Right ventricle myocardium inferior (tissue), 1 donor: ENCODE measurements at places on chromosomes 11 and 22. TPM values are rescaled to one million over a fixed set of nuclear protein-coding genes. Genes with fewer than 3 reads are reported as not detected.
A peak's percentile ranks its signal among the peaks of the same experiment; 100 is the strongest.

The APOA5 gene
- not detected for total RNA-seq

The CHEK2 gene
- 1.9 TPM for total RNA-seq

The CNTF gene
- 0.70 TPM for total RNA-seq

The CDC45 gene
- 0.76 TPM for total RNA-seq

The OTOG gene
- total RNA-seq: not detected

DNA sequence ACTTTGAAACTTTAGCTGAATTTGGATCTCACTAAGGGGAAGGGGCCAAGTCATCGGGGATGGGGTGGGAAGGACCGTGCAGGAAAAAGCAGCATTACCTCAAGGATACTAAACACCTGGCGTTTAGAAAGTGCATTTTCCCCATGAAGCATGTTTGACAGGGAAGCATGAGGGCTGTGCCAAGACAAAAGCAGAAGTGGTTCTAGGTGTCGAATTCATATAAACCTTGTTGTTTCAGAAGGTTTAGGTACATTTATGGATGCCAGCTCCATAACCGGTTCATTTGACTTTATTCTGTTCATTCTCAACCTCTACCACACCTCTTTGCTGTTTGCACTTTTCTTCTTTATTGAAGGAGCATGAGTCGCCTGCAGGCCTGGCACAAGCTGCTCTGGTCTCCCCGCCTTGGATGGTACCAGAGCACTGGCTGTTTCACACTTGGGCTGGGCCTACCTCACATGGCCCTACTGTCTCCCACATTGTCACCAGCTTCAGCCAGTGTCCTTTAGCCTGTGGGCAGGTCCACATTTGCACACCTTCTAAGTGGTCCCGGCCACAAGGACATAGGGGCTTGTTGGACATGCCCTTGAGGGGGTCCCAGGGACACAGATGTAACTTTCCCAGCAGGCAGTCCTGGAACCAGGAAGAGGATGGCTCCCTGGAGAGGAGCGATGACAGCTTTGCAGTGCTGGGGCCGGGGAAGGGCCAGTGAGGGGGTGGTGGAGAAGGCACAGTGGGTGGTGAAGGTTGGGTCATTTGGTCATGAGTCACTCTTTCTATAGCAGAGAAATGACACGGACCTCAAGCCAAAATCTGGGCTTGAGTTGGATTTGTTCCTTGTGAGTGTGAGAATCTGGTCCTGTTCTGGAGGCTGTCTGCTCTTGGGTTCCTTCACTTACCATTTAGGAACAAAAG, 3.2 kb upstream of the ST14 start:
- no peak for DNase-seq

- DNase-seq: no peak
Observed at GRCh38 chr11:9516113-9516512, 55.3 kb downstream of the ZNF143 start.

The POU2F3 gene
- 0.19 TPM for total RNA-seq

The DTX4 gene
- 2.1 TPM for total RNA-seq

The OR2AG2 gene
- total RNA-seq: not detected

The OOSP4A gene
- total RNA-seq: not detected

The RAB3IL1 gene
- total RNA-seq: 14.0 TPM

GRCh38 chr11:55819330-55819729, at the start of gene OR5D18:
Gene OR5D18 (plus strand): TSS chr11:55819630. CDS start chr11:55819630, 0 bp downstream.
- no peak for DNase-seq

The IL18 gene
- 1.8 TPM for total RNA-seq

The C11orf65 gene
- total RNA-seq: 0.43 TPM

GRCh38 chr11:67271205-67271540, 4.9 kb downstream of the GRK2 start:
- no peak for DNase-seq

DNA sequence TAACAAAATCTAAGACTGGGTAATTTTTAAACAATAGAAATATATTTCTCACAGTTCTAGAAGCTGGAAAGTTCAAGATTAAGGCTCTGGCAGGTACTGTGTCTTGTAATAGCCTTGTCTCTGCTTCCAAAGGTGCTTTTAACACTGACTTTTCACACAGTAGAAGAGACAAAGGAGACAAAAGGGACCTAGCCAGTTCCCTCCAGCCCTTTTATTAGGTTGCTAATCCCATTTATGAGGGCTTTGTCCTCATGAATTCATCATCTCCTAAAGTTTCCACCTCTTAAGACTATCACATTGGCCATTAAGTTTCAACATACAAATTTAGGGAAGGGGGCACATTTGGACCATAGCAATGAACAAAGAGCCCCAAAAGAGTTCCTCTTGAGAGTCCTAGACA, 40.7 kb downstream of the FAM181B start:
- no peak for DNase-seq

The DCDC1 gene
- 0.19 TPM for total RNA-seq

The SIRT3 gene
- 39.7 TPM for total RNA-seq

The CATSPER1 gene
- total RNA-seq: not detected

GRCh38 chr11:70642266-70642665, 243.9 kb downstream of the CTTN start:
- DNase-seq: no peak

The PDE3B gene
- total RNA-seq: 4.5 TPM

The SYT12 gene
- 0.32 TPM for total RNA-seq

DNA sequence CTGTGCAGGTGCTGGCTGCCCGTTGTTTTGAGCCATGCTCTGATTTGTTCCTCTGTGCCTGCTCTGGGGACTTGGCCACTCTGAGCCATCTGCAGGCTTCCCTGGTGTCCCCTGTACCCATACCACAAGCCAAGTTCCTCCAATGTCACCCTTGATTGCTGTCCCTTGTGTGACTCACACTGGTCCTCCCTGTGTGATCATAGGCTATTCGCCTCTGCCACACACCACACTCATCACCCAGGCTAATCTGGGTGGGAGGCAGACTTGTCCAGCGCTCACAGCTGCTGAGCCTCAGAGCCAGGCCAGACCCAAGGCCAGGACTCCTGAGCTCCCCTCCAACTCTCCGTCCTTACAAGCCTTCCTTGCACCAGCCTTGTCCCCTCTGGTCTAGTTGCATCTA, 31.7 kb downstream of the IGF2 start:
- DNase-seq: no peak

- DNase-seq: no peak
Observed at GRCh38 chr22:30186510-30186909, 60.0 kb downstream of the LIF start.

The CASP1 gene
- 11.9 TPM for total RNA-seq

GRCh38 chr11:62881579-62882430, 1.1 kb downstream of the SLC3A2 start:
- DNase-seq: peak; percentile 95

DNA sequence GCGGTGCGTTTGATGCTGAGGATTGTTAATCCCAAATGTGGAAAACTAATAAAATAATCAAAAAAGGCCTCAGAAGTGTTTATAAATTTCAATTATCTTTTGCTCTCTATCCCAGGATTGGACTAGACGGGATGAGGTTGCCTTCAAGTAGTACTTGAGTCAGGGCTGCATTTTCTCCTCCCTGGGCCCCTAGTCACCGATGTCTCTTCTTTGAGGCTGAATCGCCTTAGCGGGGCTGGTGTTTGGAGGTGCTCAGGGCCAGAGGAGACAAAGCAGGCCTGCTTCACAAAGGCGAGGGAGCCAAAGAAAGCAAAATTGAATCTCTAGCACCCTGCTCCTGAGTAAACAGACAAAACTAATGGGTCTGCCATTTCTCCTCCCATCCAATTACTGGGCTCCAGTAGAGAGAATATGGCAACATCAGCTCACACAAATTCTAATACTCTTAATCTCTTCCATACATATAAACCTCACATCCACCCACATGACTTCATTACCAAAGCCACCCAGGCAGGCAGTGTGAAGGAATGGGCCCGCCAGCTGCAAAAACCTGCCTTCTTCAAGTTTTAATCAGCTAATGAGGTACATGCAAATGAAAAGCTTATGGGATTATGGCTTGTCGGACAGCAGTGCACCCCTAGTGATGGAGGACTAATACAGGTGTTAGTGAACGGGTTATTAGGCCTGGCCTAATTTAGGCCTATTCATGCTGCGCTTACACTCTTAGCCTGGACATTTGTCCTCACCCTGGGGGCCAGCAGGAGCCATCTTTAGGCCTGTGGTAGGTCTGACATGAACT, 52.7 kb upstream of the HTATIP2 start:
- DNase-seq: no peak

DNA sequence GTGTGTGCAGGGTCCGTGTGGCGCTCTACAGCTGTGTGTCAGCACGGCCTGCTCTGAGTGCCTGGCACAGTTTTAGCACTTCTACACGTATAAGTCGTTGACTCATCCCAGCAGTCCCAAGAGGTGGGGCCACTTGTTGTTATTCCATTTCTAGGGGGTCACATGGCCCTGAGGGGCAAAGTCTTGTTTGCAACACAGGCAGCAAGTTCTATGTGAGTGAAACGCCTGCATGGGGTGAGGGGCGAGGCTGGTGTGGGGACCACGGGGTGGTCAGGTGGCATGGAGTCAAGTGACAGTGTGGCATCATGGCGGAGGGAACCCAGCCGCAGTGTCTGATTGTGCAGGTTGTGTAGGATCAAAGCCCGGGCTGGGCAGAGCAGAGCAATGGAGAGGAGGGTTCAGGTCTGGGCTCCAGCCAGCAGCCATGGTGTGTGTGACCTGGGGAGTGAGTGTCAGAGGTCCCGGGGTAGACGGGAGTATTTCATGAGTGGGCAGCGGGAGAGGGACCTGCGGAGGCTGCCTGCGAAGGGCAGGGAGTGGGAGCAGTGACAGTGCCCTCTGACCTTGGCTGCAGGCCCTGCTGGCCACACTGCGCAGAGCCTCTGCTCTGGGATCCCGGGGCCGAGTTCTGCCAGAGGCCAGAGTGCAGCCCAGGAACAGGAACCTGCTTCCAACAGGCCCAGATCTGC, 27.9 kb downstream of the SHANK3 start:
- DNase-seq: peak; percentile 18

- no peak for DNase-seq
Observed at GRCh38 chr22:29049655-29050263, 11.9 kb downstream of the C22orf31 start.

GRCh38 chr11:118953265-118953664, 2.8 kb upstream of the UPK2 start:
- no peak for DNase-seq

- no peak for DNase-seq
Observed at GRCh38 chr22:49773531-49773930, 54.1 kb downstream of the BRD1 start.

- DNase-seq: no peak
Observed at GRCh38 chr11:78914503-78914902, 339.8 kb upstream of the NARS2 start.

DNA sequence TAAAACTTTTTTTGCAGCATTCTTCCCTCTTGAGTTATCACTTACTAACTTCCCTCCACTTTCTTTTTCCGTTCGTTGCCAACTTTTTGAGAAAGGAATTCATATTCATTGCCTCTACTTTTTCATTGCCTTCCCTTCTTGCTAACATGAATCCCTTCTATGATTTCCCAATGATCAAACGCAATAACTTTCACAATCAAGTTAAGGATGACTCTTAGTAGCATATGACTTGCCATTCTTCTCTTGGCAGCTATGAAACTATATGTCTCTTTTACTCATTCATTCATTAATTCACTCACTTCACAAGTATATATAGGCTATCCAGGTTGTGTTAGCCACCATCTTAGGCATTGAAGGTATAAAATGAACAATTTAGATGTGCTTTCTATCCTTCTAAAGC, 16.6 kb upstream of the ARHGAP20 start:
- DNase-seq: no peak

The TYR gene
- total RNA-seq: not detected

- no peak for DNase-seq
Observed at GRCh38 chr22:33057363-33057995, 702 bp downstream of the SYN3 start.

- DNase-seq: no peak
Observed at GRCh38 chr11:123475469-123475868, 45.4 kb downstream of the GRAMD1B start.

DNA sequence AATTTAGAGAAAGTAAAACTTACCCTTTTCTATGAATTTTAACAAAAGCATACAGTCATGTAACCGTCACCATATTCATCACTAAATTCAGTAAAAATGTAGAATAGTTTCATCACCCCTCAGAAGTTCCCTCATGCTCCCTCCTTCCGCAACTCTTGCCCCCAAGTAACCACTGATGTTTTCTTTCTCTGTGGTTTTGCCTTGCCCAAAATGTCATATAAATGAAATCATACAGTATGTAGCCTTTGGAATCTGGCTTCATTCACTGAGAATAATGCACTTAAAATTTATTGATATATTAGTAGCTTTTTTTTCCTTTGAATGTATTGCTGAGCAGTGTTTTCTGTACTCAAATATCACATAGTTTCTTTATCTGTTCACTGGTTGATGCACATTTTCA, 60.1 kb downstream of the DCUN1D5 start:
- DNase-seq: no peak

- DNase-seq: no peak
Observed at GRCh38 chr11:133692126-133692934, 153.0 kb downstream of the SPATA19 start.

- no peak for DNase-seq
Observed at GRCh38 chr11:74033046-74033445, 24.2 kb upstream of the UCP3 start.
